ENCODE measurements at places on chromosomes 4 and X. TPM values are rescaled to one million over a fixed set of nuclear protein-coding genes. Genes with fewer than 3 reads are reported as not detected.

DNA sequence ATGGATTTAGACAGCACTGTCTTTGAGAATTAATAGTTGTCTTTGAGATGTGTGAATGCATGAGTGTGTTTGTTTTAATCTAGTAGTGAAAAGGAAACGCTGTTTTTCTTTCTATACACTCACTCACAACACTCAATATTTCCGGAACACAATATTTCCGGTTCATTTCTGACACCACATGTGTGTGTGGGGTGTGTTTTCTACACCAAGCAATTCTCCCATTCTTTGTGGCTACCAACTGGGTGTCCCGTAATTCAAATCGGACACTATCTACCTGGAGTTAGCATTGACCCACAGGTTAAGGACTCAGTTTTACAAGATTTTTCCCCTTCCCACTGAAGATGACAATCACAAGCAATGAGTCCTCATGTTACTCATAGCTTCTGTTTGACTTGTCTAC lies 113.9 kb downstream of the SNCA start:
- no peak for DNase-seq

DNA sequence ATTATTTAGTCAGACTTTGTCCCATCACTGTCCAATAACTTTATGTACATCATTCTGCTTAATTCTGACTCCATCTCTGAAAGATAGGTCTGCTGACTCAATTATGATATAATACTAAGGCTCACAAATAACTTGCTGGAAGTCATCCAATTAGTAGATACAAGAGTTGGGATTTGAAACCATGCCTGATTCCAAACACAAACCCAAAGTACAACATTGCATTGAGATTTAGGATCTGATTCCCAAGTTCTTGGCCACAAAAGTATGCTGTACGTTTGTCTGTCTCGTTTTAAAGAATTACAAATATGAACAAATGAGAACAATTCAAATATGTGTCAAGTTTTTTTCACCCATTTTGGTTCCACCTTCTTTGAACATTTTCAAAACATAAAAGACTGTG lies 108.8 kb downstream of the AMELX start:
- no peak for DNase-seq

DNA sequence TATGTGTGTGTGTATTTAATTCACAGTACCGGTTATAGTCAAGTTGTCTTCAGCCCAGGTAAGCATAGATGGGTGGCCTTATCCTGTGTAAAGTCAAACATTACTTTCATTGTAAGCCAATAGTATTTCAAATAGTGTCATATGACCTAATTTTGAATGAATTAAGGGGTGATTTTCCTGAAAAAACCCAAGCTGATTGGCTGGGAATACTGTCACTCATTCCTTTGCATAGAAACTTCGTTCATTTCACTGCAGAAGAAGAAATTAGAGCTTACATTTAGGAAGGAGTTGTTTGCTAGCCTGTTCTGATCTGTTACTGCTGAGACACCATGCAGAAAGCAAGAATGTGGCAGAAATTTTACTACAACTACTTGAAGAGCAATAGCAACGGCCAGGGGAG lies 45.4 kb downstream of the SMARCAD1 start:
- peak; percentile 6 for DNase-seq

GRCh38 chr4:105075045-105075444 lies 71.6 kb upstream of the TET2 start:
- DNase-seq: no peak

- DNase-seq: no peak
Observed at GRCh38 chr4:73208376-73208775, 50.2 kb downstream of the ANKRD17 start.

DNA sequence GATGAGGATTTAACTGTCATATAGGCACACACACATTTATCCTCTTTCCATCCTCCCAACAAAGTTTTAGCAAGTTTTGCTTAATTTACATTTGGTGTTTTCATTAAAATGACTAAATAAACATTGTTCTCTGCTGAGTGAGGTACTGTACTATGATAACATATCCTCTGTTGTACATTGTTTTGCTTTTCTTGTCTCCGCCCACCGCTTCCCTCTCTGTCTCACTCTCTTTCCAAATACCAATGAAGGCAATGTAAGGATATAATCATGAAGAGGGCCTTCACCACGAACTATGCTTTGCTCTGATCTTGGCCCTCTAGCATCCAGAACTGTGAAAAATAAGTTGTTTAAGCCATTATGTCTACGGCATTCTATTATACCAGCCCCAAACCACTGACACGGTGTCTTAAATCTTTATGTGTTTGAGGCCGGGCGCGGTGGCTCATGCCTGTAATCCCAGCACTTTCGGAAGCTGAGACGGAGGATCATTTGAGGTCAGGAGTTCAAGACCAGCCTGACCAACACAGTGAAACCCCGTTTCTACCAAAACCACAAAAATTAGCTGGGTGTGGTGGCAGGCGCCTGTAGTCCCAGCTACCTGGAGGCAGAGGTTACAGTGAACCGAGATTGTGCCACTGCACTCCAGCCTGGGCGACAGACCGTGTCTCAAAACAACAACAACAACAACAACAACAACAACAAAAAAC lies 65.3 kb downstream of the HPRT1 start:
- DNase-seq: no peak

The GPC3 gene
- total RNA-seq: 266 TPM

DNA sequence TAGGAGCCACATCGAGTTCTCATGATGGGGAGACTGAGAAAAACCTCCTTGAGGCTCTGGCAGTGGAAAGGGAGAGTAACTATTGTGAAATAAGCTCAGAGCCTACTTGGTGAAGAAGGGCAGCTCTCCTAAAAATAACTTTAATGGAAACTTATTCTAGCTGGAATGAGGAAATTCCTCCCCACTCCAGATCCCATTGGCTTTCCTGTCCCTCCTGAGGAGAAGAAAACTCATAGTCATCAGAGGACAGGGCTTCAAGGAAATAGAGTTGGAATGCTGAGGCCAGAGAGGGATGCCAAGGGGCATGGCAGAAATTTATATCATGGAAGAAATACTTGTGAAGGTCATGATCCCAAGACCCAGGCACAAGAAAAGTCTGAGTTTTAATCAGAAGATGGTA lies 70.7 kb upstream of the TAPT1 start:
- DNase-seq: no peak

- no peak for DNase-seq
Observed at GRCh38 chrX:54560411-54560810, 30.4 kb downstream of the GNL3L start.

The SH2D1A gene
- not detected for total RNA-seq

DNA sequence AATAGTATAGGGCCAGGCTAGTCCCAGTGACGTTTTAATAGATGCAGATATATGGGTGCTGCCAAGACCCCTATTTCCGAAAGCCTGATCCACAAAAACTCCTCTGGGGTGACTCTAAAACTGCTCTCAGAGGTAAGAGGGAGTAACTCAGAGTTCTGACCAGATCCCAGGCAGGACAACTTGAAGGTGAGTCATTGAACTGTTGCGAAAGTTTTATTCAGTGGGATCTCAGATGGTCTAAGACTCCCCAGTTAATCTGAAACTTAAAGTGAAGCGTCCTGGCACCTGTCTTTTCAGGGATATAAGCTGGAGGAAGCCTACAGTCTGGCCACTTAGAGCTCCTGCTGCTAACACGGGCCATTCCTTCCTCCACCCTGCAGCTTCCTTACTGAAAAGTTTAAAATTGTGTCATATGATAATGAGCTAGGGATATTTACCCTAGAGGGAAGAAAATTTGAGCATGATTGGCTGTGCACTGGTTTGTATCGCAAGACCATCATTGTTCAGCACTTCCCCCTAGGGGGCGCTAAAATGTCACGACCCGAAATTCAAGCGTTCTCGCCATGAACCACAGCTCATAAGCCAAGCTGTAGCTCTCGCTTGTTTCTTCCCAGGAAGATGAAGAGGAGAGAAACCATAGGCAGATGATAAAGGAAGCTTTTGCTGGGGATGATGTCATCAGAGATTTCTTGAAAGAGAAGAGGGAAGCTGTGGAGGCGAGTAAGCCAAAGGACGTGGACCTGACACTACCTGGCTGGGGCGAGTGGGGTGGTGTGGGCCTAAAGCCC lies 19.5 kb downstream of the UTP14A start:
- DNase-seq: peak; percentile 57

The FRG2 gene
- not detected for total RNA-seq

The GPR119 gene
- total RNA-seq: not detected

DNA sequence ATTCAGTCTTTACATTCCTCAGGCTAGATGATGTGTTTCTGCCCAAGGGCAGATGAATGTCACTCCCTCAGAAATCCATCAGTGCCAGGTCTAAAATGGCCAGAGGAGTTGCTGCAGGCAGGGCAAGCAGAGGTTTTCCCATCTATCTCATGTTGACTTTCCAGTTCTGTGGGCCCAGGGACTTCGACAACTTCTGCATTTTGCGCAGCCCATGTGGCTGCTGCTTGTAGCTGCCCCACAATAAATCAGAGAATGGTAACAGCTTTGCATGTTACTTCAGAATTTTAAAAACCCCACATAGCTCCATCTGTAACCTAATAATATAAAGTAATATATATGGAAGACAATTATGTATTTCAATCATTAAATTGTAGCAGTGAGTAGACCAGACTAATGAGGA lies 1367.7 kb upstream of the AGA start:
- DNase-seq: no peak

DNA sequence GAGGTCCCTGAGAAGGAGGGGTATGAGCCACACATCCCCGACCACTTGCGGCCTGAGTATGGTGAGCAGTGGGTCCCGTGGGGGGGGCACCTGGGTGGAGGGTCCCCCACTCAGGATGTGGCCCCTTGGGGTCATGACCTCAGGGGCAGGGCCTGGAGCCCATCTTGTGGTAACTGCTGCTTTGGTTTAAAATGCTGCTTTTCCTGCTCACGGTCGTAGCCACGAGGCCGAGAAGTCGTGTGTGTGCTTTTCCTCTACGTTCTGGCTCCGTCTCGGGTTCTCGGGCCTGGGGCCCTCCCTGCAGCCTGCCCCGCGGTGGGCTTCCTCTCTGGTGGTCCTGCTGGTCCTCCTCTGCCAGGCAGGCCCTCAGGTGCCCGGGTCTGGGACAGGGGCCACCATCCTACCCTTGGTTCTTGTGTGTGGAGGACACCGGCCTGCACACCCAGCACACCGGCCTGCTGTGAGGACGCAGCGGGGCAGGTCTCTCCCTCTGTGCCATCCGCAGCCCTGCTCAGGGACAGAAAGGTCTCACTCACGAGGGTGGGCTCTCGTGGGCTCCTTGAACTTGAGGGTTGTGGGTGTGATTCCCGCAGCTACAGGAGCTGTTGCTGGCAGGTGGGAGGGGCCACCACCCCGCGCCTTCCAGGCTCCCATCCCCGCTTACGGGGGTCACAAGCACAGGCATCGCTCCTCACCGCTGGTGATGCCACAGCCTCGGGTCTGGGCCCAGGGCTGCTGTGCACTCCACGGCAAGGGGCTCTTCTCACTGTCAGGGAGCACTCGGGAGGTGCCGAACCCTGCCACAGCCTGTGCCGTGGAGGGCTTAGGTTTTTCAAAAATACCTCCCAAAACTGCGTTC lies 19.6 kb downstream of the UVSSA start:
- DNase-seq: no peak

Data from Caco-2 (cell line).